ENCODE measurements at places on chromosomes 7 and 10.
A peak's percentile ranks its signal among the peaks of the same experiment; 100 is the strongest.

DNA sequence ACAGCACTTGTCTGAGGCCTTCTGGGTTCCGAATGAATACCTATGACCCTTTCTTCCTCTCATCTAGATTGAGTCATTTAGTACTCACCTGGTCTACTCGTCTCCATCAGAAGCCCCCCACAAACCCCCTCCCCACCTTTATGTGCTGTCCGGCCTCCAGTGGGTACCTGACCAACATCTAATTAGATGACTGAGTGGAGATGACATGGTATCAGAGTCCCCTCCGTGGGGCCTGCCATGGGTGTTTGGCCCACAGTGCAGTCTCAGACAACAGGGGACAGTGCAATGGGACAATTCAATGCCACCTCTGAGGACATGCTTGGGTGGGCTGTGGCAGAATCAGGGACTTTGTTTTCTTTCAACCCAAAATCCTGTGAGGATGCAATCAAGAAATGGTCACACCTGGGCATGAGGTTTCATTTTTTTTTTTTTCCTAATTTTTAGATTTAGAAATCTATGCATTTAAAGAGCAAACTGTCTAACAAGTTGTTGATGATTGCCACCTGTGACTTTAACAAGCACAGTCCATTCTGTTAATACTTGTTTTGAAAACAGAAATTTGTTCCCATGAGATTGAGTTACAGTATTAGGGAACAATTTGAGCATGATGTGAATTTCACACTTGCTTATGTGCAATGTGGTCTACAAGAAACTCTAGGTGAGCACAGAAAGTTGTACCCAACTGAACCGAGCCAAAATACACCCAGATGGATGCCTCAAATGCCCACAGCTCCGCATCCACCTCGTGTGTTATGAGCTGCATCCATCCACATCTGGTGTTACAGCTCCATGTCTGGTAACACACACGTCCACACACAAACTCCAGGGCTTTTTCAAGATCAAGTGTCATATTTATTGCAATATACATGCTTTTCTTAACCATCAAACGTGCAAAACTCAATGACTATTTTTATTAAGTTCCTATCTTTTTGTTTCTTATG is 27.5 kb downstream of the GPRIN2 start:
- DNase-seq, result no peak

DNA sequence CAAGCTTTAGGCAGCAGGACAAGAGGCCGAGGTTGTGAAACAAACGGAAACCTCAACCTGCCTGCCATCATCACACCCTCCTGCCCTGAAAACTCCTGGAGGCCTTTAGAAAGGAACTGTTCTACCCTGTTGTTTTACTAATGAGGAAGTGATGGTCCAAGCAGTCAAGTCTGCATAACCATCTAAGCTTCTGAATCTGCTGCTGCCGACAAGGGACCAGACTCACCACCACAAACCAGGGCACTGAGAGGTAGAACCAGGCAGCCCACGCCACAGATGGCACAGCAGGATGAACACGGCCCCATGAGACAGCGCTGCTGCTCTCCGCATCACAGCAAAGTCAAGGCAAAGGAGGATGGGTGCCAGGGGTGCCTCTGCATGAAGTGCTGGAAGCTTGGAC is 209.4 kb downstream of the CELF2 start:
- no peak for DNase-seq

DNA sequence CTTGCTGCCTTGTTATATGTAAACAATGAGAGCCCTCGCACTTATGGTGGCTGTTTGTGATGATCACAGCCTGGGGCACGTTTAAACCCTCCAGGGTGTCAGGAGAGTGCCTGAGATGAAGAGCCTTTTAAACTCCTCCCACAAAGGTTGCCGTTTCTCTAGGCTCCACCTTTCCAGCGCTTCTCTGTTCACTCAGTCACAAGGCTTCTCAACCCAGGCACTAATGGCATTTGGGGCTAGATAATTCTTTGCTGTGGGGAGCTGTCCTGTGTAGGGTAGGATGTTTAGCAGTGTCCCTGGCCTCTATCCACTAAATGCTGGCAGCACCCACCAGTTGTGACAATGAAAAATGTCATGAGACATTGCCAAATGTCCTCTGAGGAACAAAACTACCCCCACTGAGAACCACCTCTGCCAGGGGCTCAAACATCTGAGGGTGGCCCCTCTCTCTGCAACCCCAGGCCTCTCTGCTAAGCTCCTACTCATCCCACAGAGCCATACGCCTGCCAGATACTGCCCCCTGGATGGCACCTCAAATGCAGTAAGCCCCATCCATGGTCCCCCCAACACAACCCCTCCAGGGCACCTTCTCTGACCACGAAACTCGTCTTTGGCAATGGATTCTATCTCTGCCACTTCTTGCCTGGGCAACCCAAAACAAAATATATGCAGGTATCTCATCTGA is 144.3 kb upstream of the ZMIZ1 start:
- DNase-seq, result no peak

DNA sequence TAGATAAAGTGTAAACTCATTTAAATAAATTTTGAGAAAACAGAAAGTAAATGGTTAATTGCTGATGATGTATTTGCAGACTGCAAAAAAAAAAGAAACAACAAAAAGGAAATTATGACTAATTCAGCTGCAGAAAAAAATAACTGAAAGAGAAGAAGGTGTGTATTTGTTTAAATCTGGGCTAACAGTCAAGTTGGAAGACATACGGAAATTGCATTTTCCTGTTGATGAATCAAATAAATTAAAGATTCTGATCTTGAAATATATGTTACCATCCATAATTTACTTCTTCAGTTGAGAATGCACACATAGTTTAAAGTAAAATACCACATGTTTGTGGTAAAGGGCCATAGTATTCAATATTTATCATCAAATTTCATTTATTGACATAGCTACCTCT is 19.3 kb upstream of the ING3 start:
- DNase-seq, result no peak

- DNase-seq, result no peak
These were observed 17.2 kb upstream of the CROT start for GRCh38 chr7:87328281-87328680.

- DNase-seq, result no peak
These were observed 41.7 kb downstream of the AKR1E2 start for GRCh38 chr10:4867520-4868356.

DNA sequence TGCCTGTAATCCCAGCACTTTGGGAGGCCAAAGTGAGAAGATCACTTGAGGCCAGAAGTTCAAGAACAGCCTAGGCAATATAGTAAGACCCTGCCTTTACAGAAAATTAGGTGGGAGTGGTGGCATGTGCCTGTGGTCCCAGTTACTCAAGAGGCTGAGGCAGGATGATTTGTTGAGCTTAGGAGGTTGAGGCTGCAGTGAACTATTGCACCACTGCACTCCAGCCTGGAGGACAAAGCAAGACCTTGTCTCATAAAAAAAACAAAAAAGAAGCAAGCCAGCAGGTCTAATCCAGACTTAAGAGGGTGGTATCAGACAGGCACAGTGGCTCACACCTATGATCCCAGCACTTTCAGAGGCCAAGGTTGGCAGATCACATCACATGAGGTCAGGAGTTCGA is 24.5 kb upstream of the KCTD7 start:
- DNase-seq, result no peak

DNA sequence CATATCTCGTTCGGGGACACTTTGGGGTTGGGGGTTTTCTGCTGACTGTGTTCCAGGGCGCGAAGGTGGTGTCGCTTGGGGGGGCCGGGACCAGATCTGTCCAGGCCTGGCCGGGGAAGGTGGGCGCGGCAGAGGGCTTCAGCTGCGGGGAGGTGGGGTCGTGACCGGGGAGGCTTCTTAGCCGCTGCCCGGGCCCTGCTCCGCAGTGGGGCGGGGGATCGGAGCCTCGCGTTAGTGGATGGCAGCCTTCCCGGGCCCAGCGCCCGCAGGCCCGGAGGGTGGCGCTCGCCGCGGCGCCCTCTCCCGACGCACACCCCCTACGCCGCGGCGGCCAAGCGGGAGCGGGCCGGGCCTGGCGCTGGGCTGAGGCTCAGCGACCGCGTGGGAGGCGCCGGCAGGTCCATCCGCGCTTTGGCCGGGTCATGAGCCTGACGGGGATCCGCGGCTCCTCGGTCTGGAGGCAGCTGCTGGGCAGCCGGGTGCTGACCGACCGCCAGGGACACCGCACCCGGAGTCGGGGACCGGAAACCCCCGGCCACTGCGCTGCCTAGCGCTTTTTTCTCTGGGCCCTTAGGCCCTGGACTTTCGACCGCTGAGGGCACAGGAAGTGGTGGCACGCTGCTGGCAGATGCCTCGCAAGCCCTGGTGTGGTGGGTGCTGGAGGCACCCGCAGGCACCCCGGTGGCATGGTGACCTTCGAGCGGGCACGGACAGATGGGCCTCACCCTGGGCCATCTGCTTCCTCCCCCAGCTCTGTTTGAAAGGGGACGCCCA is 1.2 kb downstream of the AGAP3 start:
- peak; percentile 82 for DNase-seq

DNA sequence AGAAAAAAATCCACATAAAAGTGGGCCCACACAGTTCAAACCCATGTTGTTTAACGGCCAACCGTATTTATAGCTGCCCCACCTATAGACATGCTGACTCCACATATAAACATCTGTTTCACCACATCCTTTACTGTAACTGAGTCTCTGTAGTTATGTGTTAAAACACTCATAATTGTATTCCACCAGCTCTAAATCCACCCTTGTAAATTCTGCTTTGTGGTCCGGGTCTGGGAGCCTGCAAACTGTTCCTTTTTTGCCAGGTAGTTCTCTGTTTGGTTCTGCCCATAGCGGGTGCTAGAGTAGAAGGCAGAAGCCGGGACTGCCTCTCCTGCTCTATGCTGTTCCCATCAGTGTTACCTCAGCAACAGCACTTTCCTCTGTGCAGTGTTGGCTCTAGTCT is 20.2 kb upstream of the FHIP2A start:
- DNase-seq, result no peak

DNA sequence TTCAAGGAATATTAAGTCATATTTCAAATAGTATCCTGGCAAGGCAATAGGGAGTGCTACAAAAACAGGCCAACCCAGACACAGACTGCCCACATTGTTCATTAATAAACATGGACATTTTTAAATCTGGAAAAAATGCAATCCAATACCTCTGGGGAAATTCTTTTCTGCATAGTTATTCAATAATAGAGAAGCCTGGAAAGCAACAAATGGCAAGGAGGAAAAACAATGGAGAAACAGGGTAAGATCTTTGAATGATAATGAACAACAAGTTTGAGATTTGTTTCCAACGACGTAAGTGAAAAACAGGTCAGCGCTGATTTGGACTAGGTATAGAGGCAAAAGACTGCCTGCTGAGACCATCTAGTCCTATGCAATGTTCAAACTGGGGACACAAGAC is 44.7 kb upstream of the ZNF800 start:
- no peak for DNase-seq

- no peak for DNase-seq
These were observed 2.8 kb downstream of the FAM171A1 start for GRCh38 chr10:15368101-15368855.
